ENCODE measurements at places on chromosomes 7 and 10.

DNA sequence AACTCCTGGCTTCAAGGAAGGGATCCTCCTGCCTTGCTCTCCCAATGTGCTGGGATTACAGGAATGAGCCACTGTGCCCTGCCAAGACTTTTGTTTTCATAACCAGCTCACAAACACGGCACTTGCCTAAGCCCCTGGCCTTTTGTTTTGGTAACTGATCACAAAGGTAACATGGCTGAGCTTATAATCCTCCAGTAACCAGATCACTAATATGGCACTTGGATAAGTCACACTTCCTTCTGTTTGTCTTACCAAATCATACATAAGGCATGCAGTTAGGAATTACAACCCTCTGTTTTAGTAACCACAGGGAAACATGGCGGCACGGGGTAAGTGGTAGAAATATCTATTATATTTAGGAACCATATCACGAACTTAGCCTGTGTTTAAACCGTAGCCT is 577.1 kb downstream of the CALN1 start:
- DNase-seq: no peak

GRCh38 chr10:126634911-126635310 is 35.6 kb downstream of the C10orf90 start:
- DNase-seq: no peak

- DNase-seq: peak; percentile 27
Measured at GRCh38 chr7:34675749-34676374, 17.8 kb downstream of the NPSR1 start.

- no peak for DNase-seq
Measured at GRCh38 chr7:158559356-158559755, 28.3 kb downstream of the PTPRN2 start.

DNA sequence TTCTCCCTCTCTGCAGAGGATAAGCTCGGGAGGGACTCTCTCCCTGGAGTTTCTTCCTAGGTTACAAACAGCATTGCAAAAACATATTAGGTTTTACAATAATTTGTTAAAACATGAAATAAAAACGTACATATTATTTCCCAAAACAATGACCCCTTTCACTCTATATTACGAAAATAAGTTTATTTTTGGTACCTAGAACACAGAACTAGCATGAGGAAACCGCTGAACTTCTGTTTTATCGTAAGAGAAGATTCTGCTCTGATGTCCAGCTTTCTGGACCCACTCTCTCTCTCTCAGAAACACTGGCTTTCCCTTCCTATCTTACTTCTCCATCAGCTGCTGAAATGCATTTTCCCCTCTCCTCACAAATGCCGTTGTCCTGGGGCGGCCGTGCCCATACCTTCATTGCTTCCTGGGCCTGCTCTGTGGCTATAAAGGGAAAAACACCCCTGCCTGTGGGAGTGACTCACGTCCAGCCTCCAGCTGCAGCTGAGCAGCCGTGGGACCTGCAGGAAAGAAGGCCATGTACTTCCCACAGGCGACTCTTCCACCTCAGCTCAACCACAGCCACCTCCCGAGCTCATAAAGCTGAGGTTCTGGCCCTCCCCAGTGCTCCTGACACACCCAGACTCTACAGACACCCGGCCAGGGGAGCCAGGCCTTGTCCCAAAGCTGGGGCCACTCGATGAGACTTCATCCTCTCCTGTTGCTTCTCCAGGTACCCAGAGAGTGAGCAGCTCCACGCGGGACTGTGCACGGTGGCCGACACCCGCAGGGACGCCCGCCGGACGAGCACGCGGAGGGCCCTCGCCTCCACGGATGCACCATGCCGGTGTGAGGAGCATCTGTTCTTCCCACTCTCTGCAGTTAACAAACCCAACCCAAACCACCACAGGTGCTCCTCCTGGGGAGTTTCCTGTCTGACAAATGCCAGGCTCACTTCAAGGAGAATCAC is 3.1 kb downstream of the GPER1 start:
- DNase-seq: no peak

DNA sequence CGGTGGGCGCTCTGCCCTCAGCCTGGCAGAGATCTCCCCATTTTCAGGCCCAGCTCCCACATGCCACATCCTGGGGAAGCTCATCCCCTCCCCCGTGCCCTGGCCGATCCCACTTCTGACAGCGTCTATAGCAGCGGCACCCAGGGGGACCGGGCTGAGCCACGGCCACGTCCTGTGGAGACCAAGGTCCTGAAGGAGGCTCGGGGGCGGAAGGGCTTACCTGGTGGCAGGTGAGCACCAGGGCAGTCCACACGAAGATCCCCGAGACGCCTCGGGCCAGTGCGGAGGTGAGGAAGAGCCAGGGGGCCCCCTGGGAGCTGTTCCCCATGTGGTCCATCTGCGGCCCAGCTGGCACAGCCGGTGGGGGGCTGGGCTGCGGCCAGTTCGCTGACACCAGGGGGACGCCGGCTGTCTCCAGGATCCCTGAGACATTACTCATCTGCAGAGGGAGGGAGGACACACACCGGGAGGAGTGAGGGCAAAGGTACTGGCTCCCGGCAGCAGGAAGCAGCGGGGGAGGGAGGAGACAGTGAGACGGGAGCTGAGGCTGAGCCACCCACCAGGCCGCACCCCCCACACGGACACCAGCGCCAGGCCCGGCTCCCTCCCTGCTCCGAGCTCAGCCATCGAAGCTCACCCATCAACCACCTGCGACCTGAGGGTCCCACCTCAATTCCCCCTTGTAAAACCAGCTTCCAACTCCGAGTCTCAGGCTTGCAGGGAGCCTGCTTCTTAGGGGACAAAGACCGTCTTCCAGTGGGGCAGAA is 776 bp downstream of the TMEM184A start:
- peak; percentile 88 for DNase-seq

DNA sequence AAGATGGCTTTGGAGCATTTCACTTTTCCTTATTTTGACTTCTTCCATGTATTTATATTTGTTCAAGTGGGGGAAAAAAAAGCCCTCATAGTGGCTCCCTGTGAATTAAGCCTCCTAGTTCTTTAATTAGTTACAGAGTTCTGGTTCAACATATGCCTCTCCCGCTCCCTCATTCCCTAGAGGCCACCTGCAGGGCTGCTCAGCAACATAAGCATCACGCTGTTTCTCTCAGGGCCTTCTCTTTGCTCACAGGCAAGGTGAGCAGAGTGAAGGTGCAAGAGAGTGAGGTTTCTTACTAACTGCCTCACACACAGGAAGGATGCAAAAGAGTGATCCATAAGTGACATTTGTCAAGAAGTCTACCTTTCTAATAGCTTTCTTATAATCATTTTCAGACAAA is 196.7 kb downstream of the SEMA3E start:
- no peak for DNase-seq

DNA sequence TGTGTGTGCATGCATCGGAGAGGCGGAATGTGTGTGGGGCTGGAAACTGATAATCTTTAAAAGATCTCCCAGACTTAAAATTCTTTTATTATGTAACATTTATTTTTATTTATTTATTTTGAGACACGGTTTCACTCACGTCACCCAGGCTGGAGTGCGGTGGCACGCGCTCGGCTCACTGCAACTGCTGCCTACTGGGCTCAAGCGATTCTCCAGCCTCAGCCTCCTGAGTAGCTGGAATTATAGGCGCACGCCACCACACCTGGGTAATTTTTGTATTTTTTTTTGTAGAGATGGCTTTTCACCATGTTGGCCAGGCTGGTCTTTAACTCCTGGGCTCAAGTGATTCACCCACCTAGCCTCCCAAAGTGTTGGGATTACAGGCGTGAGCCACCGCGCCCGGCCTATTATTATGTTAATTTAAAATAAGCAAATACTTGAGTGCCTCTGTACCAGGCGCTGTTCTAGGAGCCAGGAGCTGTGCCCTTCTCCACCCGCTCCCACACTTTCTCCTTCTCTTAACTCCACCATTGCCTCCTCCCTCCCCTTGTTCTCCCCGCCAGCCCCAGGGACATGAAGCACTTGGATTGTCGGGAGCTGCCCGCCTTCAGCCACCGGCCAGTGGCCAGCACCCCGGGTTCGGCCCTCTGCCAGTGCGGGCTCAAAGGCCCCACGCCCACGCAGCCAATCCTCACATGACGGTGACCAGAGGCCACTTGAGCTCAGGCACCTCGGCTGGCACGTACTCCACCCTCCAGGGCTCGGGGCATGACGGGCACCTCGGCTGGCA is 163.6 kb downstream of the DNAJB6 start:
- DNase-seq: no peak

DNA sequence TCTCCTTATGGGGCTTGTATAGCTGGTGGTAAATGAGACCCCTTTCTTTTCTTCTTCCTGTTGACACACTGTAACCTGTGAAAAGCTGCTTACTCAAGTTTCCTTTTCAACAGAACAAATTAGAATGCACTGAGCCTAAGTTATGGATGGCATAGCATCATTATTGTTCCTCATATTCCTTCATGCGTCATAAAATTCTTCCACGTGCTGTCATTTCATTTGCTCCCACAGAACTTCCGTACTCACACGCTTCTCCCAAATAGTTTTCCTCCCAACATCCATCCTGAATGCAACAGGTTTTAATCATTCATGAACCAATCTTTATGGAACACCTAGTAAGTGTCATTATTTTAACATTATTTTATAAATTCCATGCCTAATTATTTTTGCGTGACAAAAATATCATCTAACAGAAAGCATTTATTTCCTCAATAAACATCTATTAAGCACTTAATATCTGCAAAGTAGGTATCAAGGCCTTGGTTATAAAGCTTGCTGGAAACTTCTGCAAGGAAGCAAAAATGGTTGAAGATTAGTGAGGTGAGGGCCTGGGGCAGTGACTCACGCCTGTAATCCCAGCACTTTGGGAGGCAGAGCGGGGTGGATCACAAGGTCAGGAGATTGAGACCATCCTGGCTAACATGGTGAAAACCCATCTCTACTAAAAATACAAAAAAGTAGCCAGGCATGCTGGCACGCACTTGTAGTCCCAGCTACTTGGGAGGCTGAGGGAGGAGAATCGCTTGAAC is 18.9 kb upstream of the SEPTIN7 start:
- no peak for DNase-seq

GRCh38 chr7:103011650-103012049 is 62.9 kb downstream of the FBXL13 start:
- no peak for DNase-seq

DNA sequence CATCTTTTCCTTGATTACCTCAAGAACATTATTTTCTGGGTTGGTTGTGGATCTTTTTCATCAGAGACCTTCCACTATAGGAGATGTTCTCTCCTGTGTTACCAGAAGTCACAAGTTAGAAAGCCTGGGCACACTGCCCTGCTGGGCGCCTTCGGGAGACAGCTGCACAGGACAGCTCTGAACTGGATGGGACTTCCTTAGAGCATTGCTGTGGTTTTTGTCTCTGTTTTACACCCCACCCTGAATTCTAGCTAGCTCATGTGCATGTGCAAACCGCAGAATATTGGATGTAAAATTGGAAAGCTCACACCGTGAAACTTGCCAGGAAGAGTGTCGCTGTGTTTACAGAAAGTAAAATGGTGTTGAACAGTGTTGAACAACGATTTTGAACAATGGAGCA is 54.4 kb upstream of the SEC61G start:
- DNase-seq: no peak

GRCh38 chr10:28838908-28839307 is 161.6 kb downstream of the BAMBI start:
- DNase-seq: peak; percentile 69

DNA sequence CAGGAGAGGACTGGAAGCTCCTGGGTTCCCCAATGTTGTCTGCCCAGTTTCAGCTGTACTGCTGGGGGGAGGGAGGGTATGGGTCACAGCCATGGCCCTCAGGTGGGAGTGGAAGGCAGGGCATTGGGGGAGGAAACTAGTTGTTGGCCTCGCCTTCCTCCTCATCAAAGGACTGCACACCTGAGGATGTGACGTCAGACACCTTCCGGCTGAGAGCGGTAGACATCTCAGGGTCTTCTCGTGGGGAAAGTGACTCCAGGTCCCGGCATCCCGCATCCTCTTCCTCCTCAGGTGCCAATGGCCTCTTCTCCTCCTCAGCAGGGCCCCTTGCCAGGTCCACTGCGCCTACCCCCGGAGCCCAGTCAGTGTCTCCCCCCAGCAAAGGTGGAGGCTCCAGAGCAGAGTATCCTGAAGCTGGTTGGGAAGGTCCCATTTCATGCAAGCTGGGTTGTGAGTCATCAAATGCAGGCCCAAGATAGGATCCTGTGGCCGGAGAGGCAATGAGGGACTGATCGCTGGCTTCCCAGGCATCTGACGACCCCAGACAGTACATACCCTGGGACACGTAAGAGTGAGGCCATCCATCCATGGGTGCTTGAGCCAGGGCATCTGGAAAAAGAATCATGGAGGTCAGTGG is 6.0 kb downstream of the FAM131B start:
- no peak for DNase-seq

DNA sequence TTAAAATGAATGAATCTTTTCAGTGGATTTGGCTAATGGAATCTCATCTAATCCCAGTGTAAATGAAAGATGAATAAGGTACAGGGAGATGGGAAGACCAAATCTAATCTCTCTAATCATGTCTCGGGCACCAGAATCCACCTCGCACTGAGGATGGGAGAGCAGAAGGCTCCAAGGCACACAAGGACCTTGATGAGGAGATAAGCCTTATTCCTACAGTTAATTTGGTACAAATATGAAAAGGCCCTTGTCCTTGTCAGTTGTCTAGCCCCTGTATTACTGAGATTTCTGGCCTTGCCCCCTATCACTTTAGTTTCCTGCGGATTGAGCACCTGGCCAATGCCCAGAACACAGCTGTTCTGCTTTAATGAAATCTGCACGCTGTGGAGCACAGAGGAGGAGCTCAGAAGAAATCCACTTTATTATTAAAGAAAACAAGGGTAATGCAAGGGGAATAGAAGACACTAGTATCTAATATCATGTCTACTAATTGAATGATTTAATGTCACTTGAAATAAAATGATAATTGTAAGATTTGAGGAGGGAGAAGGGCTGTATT is 321.4 kb upstream of the HGF start:
- DNase-seq: no peak

- DNase-seq: no peak
Measured at GRCh38 chr10:27655296-27655695, 90.3 kb downstream of the MKX start.

- DNase-seq: no peak
Measured at GRCh38 chr10:8369666-8370065, 315.2 kb downstream of the GATA3 start.

- DNase-seq: no peak
Measured at GRCh38 chr10:70481831-70482530, 3.4 kb downstream of the PALD1 start.

GRCh38 chr7:123571684-123572083 is 14.1 kb upstream of the NDUFA5 start:
- DNase-seq: no peak

Measured in HepG2 (cell line).